ENCODE measurements at places on chromosomes 6 and 20.
A peak's percentile ranks its signal among the peaks of the same experiment; 100 is the strongest.

GRCh38 chr6:142648526-142648925 is 296.4 kb downstream of the HIVEP2 start:
- no peak for DNase-seq

DNA sequence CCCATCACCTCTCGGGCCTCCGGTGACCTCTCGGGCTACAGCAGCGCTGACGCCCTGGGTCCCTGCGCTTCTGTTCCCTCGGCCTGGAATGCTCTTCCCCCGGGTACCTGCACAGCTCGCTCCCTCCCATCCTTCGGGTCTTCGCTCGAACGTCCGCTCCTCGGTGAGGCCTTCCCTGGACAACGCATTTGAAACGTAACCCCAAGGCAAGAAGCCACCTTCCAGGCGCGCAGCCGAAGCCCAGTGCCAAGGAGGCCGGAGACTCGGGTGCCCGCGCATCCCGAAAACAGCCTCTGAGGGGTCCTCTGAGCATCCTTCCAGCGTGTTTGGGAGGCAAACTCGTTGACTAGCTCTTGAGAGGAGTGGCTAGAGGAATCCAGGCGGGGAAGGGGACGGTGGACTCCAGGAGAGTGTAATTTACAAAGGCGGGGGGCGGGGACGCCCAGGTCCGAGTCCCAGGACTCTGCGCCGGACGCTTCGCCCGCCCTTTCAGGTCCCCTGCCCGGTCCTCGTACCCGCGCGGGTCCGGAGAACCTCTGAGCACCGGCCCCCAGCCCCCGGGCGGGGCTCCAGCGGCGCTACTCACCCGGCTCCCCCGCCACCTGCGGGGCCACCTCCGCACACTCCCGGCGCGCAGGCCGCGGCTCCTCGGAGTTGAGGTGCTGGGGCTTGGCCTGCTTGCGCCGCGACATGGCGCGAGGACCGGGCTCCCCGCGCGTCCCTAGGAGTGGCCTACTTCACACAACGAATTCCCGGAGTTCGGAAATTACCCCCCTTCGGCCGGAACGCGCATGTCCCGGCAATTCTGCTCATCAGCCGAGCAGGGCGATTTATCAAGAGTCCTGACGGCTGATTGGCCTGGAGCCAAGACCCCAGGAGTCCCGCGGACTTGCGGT is 86.8 kb downstream of the ZFP64 start:
- DNase-seq, result no peak

DNA sequence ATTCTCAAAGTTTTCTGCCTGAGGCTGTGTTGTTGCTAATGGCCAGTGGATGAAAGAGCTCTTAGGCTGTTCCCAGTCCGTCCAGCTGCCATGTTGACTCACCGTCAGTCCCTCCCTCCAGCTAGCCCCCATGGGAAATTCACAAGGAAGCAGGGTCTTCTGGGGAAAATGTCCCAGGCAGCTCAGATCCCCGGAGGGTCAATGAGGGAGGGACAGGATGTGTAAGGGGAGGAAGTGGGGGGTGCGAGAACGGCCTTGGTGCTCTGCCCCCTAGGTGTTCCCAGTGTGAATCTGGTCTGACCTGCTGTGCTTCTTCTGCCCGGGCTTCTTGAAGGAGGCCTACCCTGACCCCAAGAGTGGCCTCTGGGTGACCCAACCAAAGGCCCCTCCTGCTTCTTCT is 65.9 kb downstream of the CEBPB start:
- DNase-seq, result no peak

DNA sequence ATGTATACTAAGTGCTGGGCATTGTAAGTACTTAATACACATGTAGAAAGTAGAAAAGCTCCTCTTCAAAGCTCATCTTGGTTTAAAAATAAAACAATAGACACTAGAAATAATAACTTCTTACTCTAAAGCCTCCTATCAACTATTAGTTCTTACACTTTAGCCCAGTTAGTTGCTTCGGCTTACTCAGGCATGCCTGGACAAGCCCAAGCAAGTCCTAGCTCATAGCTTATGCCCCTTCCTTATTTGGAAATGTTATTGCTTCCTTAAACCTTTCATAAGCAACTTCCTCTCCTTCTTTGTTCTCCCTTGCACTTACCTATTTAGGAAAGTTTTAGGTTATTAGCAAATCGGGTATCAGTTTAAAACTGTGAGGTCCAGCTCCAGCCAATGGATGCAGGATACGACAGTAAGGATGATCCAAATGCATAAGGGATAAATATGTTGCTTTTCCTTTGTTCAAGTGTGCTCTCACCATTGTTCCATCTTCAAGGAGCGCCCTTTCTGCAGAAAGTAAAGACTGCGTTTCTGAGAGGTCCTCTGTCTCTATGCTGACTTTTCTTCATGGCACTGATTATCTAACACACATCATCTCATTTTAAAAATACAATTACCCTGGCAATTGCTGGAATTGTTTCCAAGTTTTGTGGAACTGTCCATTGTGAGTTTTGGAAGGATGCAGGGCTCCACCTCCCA is 12.3 kb downstream of the TMEM30A start:
- DNase-seq, result no peak

GRCh38 chr6:137849181-137849980 is 17.7 kb upstream of the TNFAIP3 start:
- DNase-seq, result no peak

- DNase-seq, result peak; percentile 24
Observed at GRCh38 chr20:1215386-1216170, 10.3 kb upstream of the RAD21L1 start.

GRCh38 chr6:107202876-107203468 is 87.7 kb upstream of the BEND3 start:
- DNase-seq, result no peak

GRCh38 chr6:3610921-3611320 is 140.6 kb downstream of the PXDC1 start:
- DNase-seq, result no peak

DNA sequence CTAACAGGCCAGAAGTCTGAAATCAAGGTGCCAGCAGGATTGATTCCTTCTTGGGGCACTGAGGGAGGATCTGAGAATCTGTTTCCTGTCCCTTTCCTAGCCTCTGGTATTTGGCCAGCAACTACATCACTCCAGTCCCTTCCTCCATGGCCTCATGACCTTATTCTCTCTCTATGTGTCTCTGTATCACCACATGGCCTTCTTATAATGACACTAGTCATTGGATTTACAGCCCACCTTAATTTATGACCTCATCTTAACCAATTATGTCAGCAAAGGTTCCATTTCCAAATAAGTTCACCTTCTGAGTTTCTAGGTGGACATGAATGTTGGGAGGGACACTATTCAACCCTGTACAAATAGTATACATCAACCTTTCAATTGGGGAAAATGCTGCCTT is 29.3 kb downstream of the SCML4 start:
- DNase-seq, result no peak
